Stimulated activated CD8-positive, alpha-beta memory T cell treated with anti-CD3 and anti-CD28 coated beads, Interleukin-7, amount 100 ng/mL, for 1 hour (primary cell): ENCODE measurements at places on chromosomes 3 and 15.

DNA sequence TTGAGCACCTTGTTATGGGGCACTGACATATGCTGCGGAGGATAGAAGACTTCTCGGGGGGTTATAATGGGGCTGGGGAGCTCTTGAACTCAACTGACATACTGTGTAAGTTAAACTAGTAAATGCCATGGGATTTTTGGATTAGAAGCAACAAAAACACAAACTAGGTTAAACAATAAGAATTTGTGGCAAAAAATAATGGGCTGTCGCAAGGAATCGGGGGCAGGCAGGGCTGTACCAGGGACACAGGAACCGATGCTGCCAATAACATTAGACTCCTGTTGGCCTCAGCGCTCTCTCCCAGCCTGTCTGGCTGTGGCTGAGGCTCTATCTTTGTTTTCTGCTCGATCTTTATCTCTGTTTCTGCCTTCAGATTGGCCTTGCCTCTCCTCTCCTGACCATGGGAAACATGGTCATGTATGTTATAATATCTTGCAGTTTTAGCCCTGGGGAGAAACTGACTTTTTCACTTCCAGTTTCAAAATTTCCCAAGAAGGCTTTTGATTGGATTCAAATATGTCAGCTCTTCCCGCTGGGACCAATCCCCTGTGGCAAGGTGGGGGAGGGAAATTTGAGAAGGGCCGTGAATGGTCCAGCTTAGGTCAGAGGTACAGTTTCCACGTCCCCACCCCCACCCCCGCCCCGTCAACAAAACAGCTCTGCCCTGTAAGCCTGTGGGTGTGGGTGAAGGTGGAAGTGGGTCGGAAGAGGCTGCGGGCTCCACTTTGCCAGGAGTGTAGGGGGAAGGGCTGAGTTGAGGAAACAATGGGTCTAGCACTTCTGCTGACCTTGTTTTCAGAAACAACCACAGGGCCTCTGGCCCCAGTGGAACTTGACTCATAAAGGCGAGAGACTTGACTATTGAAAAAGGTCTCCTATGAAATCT is 161.1 kb upstream of the TBL1XR1 start:
- peak; percentile 18 for DNase-seq

GRCh38 chr3:112539825-112540650 is 21.7 kb downstream of the ATG3 start:
- DNase-seq: no peak

DNA sequence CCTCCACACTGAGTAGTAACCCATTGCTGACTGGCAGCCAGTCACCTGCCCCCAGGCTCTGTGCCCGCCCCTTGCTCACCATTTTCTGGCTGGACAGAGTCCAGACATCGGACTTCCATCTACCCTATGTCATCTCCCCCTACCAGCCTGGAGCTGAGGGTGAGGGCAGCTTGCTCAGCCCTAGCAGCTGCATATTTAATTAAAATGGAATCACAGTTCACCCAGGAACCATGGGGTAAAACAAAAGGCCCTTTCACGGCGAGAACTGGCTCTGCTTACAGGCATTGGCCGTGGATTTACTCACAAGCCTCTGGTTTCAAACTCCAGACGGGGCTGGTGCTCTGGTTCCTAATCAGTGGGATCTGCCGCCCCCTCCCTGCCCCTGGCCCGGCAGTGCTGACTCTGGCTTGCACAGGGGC is 94.9 kb upstream of the ATP2B2 start:
- no peak for DNase-seq

DNA sequence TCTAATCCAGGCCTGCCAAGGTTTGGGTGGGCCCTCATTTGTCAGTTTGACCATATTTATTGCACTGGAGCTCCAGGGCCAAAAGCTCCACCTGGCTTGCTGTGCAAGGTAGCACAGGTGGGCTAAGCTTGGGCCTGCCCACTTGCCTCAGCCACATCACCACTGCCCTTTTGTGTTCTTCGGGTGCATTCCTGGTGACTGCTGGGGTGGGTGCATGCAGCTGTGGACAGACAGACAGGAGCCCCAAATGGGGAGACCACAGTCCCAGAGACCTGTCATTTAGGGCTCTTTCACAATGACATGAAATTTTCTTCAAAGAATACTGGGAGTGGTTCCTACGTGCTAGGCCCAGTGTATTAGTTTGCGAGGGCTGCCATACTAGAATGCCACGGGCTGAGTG is 2.7 kb downstream of the MESP2 start:
- DNase-seq: no peak

DNA sequence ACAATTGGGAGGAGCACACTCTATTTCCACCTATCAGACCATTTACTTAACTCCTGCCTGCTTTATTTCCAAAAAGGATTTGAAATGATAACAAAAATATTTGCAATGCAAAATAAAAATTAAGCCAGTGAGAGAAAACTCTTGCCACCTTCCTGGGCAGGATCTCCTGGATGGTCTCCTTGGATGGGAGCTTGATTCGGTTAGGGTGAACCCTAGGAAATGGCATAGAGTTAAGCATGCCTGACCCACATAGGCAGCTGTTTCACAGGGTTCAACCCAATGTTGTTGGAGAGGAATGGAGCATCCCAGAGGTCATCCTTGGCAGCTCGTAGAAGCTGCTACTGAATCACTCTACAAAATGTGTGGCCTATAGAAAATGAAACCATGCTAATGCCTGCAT is 83.8 kb downstream of the TGFBR2 start:
- DNase-seq: no peak

GRCh38 chr15:75455982-75456531 is 4.6 kb upstream of the SIN3A start:
- peak; percentile 25 for DNase-seq

GRCh38 chr15:65884511-65884910 is 15.2 kb downstream of the RAB11A start:
- no peak for DNase-seq
